ENCODE measurements at places on chromosomes 5 and 9.

- no peak for DNase-seq
Observed at GRCh38 chr5:173570321-173571090, 45.9 kb downstream of the BOD1 start.

DNA sequence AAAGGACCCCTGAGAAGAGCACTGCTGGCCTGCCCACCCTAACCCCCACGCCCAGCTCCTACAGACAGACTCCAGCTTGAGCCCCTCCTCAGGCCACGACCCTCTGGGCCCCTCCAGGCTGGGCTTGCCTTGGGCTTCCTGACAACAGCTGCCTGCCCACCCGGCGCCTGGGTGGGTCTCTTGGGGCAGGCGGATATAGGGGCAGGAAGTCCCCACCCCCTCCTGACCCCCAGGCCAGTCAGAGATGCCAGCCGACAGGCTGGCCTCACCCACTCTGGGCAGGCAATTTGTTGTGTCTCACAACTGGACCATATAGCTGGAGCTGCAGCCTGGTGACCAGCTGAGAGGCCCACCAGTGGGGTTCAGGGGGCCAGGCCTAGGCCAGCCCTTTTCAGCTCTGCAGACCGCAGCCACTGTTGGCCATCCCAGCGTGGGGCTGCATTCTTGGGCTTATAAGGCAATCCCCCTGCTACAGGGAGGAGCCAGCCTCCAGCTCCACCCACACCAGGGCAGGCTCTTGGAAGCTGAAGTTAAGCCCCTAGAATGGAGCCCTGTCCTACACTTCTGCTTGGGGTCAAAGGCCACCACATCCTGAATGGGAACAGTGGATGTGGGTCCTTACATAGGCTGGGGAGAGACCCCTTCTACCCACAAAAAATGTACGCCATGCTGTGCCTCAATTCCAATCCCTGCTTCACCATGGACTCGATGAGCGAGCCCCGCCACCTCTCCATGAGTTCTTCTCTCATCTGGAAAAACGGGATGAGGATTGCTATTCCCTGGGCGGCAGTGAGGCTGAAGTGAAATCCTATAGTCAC, 2.0 kb downstream of the PDLIM7 start:
- no peak for DNase-seq

DNA sequence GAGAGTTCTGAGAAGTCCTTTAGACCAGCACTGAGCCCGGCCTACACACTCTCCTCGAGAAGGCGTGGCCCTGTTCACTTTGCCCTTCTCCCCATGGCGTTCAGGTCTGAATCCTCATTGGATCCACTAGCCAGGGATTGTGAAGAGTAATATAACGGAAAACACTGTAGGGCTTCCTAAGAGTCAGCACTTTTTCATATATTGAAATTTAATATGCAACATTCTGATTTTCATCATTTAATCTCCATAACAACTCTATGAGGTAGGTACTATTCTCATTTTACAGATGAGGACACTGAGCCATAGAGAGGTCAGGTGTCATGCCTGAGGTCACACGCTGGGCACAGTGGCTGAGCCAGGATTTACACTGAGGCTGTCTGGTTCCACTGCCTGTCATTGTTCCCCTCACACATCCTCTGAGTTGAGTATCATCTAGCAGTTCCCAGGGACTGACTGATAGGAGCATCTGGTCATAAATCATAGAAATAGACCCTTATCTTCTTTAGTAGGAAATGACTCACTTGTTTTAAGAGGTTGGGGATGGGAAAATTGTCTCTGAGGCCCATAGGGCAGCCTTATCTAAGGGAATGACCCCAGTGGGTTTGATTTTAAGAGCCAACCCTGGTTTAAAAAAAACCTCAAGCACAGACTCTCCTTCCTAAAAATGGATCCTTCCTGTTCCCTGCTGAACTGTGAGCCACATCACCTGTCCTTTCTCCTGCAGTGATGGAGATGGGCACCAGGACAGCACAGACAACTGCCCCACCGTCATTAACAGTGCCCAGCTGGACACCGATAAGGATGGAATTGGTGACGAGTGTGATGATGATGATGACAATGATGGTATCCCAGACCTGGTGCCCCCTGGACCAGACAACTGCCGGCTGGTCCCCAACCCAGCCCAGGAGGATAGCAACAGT, 41.2 kb downstream of the THBS4 start:
- no peak for DNase-seq

- no peak for DNase-seq
Observed at GRCh38 chr9:38226491-38226951, 157.5 kb upstream of the SHB start.

DNA sequence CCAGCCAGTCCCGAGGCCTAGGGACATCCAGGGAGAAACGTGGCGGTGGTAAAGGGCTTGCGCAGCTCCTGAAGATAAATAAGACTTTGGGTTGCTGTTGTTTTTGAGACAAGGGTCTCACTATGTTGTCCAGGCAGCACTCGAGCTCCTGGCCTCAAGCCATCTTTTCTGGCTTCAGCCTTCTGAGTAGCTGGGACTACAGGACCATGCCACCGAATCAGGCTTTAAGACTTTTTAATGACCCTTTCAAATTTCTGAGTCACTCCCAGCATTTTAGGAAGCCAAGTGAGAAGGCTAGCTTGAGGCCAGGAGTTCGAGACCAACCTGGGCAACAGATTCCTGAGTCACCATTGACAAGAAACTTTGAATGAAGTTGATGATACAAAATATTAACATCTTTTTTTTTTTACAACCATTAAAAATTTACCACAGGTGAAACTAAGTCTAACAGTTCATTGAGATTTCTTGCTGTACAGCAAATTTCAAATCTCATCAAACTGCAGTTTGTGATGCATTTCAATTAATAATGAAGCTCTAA, 817 bp upstream of the GNE start:
- no peak for DNase-seq

GRCh38 chr5:2751592-2752021, at the start of gene IRX2:
Gene IRX2 (minus strand): TSS chr5:2751677. CDS start chr5:2751413, 264 bp downstream.
- DNase-seq: no peak

GRCh38 chr9:6067426-6067825, 52.0 kb upstream of the RANBP6 start:
- DNase-seq: no peak

DNA sequence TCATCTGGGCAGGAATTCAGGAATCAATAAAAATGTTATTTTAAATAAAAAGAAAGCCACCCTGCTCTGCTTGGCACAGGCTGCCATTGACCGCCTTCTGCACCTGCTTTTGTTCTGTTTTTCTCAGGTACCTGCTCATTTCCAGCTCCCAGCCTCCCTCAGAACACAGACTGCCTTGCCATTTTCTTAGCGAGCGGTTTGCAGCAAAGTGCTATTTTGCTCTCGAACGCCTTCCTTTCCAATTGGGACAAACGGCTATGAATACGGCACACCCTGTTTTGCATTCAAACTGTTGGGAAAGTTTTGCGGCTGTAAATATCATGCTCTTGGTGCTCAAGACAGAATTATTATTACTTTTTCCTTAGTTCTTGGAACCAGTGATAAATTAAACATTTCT, 25.1 kb upstream of the FCN1 start:
- DNase-seq: no peak

- no peak for DNase-seq
Observed at GRCh38 chr9:118644066-118644465, 725.2 kb downstream of the BRINP1 start.

- no peak for DNase-seq
Observed at GRCh38 chr9:38208206-38208901, 139.3 kb upstream of the SHB start.

GRCh38 chr5:109878887-109879286, 189.2 kb downstream of the MAN2A1 start:
- DNase-seq: no peak

DNA sequence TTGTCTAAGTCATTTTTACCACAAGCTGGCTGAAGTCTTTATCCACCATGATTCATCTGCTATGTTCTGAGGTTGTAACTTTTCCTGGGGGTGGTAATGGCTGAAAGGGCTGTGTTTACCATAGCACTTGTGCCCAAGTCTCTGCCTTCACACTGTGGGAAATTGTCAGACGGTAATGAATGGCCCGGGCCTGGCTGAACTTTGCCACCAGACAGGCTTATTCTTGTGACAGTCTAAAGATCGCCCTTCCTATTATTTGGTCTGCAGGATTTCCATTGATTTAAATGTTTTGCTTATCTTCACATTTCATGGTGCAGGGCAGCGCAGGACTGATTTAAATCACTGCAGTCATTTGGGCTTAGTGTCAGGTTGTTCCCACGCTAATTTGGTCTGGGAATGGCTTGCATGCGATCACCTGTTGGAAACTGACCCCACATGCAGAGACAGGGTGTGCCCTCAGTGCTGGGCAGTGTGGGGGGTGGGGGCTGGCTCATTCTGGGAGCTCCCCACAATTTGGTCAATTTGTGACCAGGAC, 109.3 kb upstream of the ICE1 start:
- DNase-seq: no peak

GRCh38 chr5:175434800-175435199, 9.2 kb downstream of the DRD1 start:
- DNase-seq: no peak

- no peak for DNase-seq
Observed at GRCh38 chr9:110142868-110143481, 65.0 kb downstream of the C9orf152 start.

GRCh38 chr5:54608423-54609085, 91.0 kb downstream of the SNX18 start:
- no peak for DNase-seq

DNA sequence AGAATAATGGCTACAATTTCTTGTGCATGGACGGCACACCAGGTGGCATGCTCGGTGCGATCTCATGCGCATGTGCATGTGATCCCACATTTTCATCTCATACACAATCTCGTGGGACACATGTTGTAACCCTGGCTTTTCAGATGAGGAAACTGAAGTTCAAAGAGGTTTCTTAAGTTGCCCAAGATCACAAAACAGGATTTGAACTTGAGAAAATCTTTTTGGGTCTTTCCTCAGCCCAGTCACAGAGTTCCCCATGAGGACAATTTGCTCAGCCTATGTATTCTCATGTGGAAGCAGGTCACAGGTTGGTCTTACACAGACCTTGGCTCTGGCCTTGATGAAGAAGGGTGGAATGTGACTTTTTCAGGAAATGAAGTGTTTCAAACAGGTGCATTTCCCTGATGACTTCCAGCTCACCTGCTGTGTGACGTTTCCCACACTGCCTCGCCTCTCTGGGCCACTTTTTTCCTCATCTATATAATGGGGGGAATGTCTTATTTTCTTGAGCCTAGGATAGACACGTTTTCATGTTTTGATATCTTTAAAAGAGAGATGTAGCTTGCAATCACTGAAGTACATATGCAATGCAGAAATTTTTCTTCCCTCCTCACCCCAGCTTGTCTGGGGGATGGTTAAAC, 7.1 kb upstream of the ORM1 start:
- no peak for DNase-seq

- no peak for DNase-seq
Observed at GRCh38 chr5:170636206-170636605, 132.4 kb downstream of the KCNIP1 start.

GRCh38 chr9:90343991-90344390, 298.6 kb downstream of the DIRAS2 start:
- no peak for DNase-seq

DNA sequence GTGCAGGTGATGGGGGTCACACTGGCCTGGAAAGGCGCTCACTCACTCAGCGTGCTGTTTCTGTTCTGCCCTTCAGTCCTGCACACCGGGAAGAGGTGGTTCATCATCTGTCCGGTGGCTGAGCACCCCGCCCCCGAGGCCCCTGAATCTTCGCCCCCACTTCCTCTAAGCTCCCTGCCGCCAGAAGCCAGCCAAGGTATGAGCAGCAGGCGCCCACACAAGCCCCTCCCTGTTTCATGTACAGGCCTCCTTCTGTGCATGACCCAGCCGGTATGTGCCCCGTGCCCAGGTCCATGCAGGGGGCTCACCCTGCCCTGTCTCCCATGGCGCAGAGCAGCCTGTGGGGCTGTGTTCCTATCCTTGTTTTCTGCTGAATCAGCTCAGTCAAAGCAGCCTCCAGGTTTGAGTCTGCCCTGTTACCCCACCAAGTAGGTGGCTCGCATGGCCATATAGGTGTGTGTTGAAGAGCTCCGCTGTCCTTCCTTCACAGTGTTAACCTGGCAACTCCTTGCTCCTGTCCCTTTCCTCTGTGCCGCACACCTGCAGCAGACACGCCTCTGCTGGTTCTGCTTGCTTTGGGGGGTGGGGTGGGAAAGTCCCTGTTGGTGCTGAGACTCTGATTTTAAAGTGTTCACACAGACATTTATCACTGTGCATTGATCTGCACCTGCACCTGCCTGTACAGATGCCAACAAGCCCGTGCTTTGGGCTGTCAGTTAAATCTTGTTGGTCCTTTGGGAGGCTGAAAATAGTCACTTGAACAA, 84.8 kb downstream of the WNK2 start:
- no peak for DNase-seq

DNA sequence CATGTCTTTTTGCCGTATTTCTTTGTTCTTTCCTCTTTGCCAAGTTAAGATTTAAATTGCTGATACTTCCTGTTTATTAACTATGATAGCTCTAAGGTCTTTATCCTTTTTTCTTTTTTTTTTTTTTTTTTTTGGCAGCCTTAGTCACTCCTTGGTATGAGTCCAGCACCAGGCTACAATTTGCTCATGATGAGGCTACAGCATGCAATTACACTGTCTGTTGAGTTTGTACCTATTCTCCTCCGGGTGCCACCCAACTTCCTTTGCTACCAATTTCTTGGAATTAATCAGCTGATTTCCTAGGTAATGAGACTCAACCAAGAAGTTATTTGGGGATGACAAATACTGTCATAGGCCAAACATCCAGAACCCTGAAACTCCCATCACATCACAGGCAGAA, 25.5 kb downstream of the ACTL7B start:
- DNase-seq: no peak

DNA sequence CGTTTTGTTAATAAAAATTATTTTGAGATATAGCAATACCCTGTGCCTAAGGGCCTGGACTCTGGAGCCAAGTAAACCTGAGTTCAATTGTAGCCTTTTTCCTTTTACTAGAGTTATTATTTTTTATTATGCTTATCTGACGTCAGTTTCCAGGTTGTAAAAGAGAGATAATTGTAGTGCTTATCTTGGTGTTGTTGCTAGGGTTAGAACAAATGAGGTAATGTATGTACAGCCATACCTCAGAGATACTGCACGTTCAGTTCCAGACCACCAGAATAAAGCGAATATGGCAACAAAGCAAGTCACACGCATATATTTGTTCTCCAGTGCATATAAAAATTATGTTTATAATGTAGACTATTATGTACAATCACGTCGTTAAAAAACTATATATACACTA, 215.0 kb downstream of the VPS13A start:
- no peak for DNase-seq

DNA sequence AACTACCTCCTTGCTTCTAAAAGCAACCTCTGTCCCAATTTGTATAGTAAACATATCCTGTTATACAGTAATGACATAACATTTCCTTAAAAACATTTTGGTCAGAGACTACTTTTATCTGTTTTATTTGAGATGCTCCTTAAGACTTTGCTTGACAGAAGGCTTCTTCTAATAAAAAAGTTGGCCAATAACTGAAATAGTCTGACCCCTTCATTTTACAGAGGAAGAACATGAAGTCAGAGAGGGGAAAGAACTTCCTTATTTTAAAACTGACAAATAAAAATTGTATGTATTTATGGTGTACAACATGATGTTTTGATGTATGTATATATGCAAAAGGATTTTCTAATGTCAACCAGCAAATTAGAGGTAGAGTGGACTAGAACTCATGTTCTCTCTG, 35.8 kb upstream of the SPARC start:
- no peak for DNase-seq

- DNase-seq: no peak
Observed at GRCh38 chr5:133497608-133498348, 114.6 kb downstream of the FSTL4 start.
